ENCODE measurements at places on chromosomes 2 and 18.

GRCh38 chr2:156697906-156698305 lies 261.7 kb downstream of the GPD2 start:
- no peak for DNase-seq

GRCh38 chr2:20677301-20678085 lies 10.5 kb downstream of the GDF7 start:
- DNase-seq = no peak

DNA sequence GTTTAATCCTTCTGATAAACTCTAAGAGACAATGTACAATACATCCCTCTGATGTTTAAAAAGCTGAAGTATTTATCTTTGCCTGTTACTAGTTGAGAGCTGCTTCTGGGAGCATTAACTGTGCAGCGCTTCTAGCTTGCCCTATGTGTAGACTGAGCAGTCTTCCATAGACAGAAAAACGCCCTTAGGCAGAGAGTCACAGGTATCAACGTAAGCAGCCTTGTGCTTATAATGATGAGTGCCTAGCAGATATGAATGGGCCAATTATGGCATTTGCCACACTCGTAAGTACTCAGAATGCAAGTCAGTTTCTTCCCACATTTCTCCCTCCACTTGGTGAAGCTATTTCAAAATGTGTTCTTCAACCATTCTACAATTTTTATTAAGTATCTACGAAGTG lies 731.1 kb upstream of the SLC8A1 start:
- no peak for DNase-seq

DNA sequence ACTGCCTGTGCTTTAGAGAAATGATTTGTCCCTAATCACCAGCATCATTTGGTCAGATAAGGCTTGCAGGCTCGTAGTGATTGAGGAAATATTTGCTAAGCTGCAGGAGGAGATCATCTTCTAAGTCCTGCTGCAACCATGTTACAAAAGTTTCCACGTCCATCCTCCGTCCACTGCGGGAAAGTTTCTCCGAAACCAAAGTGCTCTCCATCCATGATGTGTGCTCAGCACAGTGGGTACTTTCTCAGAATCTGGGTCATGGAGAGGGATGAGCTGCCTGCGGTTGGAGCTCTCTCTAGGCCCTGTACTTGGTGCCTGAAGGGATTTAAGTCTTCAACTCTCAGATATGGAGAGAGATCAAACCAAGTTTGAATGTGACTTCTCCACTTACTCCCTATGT lies 39.3 kb downstream of the IL1RL2 start:
- no peak for DNase-seq

GRCh38 chr18:70523035-70523791 lies 234.4 kb downstream of the SOCS6 start:
- DNase-seq = no peak

DNA sequence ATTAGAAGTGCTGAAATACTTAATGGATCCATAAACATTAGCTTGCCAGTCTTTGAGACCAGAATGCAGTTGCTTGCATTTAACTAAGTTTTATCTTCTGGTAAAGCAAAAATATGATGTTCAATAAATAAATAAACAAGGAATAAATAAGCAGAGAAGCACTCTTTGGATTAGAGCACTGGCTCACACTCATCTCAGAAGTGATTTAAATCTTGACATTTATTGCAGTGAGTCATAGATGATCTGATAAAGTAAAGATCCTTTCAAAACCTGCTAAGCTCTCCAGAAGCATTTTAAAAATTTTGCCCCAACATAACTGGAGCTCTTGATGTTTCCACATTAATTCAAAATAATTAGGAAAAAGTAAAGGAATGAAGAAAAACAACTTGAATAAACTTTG lies 66.8 kb downstream of the KYNU start:
- no peak for DNase-seq

GRCh38 chr2:236195726-236196125 lies 27.5 kb upstream of the GBX2 start:
- DNase-seq = no peak

Measured in SIG-M5 (cell line).